ENCODE measurements at places on chromosomes 6 and 20.

DNA sequence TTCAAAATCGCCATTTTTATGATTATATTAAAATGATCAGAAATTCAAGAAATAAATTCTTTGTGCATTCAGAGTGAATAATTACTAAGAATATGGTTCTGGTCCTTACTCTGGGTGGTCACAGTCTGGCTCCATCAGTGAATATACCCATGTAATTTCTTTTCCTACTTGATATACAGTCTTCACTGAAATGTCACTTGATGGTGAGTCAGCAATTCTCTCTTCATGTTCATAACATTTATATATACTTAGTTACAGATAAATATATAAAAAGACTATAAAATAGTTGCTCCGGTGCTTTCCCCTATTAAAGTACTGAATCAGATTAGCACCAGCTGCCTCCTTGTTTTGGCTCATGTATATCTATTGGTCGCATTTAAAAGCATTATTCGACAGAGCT is 56.4 kb upstream of the MTRF1L start:
- DNase-seq, result no peak

DNA sequence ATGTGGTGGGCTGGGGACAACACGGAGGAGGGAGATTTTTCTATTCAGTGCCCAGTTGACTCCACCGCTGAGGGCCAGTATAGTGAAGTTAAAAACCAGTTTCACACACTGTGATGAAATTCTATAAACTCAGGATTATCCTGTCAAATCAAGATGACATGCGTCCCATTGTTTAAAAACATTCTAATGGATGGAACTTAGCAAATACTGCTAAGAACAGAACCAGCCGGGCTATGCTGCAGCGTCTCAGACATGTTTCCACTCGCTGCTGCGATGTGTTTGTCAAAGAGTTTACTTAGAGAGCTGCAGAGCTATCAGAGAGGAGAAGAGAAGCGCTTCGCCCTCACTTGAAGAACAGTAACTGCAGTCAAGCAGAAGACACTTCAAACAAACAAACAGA is 212.6 kb upstream of the FOXQ1 start:
- DNase-seq, result no peak

GRCh38 chr6:134585517-134585873 is 267.6 kb upstream of the SGK1 start:
- peak; percentile 4 for DNase-seq

- DNase-seq, result peak; percentile 89
These were observed 101.1 kb downstream of the LY86 start for GRCh38 chr6:6689400-6690143.

DNA sequence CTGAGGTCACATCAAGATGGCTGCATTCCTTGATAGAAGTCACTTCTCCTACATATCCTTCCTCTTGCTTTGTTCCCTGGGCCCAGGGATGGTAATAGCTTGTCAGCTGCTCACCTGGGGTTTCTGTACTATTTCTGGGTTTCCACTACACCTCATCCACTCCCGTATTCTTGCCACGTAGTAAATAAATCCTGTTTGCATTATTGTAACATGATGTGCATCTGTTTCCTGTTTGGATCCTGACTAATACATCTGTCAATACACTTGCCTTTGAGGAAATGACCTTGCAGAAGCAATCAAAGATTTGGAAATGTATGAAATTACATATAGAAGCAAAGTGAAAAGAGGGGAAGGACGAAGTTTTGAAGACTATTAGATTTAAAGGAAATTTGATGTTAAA is 619.0 kb downstream of the PHF3 start:
- DNase-seq, result no peak

DNA sequence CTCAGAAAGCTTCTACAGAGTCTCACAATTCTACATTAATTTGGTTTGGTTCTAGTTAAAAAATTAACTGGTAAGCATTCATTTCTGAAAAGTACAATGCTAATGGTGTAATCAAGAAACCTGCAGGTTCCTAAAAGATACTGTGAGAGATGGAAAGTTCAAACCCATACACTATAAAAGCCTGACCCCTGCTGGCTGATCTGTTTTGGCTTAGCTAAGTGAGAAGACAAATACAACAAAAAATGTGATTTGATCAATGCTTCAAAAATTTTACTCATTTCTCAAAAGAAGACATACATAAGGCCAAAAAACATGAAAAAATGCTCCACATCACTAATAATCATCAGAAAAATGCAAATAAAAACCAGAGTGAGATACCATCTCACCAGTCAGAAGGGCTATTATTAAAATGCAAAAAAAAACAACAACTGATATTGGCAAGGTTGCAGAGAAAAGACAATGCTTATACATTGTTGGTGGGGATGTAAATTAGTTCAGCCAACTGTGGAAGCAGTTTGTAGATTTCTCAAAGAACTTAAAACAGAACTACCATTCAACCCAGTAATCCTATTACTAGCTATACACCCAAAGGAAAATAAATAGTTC is 102.8 kb downstream of the MOXD1 start:
- DNase-seq, result peak; percentile 60

GRCh38 chr6:130943738-130944137 is 116.5 kb downstream of the SMLR1 start:
- no peak for DNase-seq

- DNase-seq, result no peak
These were observed 180.3 kb downstream of the HDGFL1 start for GRCh38 chr6:22749696-22750095.

GRCh38 chr20:32229251-32229747 is 21.6 kb downstream of the POFUT1 start:
- DNase-seq, result no peak

DNA sequence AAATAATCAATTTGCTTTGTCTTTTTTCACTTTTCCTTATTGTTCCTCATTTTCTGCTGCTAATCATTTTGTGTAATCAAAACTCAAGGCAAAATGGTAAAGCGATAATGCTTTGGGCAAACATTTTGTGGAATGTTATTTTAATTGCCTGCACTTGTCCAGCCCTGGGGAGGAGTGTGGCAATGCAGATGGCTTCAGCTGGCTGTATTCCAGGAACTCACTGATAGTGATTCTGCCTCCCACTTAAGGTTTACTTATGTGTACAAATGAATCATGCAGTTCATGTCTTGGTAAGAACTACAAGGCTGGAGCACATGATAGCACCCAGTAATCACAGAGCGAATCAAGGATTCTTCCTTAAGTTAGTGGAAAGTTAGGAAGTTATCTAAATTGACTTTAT is 107.8 kb downstream of the COL19A1 start:
- no peak for DNase-seq

DNA sequence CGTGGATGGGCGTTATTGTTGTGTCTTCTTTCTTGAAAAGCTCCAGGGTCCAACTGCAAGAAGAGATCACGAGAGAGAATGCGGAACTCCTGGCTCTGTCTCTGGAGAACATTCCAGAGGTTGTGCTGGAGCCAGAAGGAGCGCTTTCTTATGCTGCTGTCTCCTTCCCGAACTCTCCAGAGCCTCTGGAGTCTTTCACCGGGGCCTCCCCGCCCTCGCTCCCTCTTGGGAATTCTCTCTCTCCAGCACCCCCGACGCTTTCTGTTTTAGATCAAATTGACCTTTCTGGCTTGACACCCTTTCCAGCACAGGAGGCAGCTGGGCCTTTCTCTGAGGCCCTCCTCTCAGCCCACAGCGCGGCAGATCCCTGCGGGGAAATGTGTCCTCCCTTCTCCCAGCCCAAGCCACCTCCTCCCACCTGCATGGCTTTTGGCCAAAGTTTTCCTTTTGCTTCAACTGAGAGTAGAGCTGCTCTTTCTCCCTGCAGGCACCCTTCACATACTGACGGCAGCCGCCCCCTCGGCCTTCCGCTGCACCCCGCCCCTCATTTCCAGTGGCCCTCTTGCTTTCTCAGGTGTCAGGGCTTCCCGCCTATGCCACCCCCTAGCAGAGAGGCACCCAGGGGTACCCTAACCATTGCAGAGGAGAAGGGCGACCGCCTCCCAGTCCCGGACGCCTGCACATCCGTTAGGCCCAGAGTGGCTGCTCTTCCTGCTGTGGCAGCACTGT is 6.6 kb upstream of the CCR6 start:
- DNase-seq, result peak; percentile 3

DNA sequence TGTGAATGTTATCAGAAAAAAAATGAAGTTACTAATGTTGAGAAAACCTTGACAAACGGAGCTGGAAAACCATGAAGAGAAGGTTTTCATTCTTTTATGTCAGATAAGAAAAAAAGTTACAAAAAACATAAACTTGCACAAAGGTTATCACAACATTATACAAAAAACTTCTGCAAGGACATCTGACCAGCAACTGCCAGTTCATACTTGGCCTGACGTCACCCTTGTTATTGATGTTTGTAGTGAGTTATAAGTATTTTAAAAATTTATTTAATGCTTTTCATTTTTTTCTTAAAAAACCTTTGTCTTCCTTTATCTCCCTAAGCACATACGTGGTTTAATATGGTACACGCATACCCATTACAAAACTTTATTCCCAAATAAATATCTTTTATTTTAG is 16.3 kb downstream of the GSTA3 start:
- no peak for DNase-seq

DNA sequence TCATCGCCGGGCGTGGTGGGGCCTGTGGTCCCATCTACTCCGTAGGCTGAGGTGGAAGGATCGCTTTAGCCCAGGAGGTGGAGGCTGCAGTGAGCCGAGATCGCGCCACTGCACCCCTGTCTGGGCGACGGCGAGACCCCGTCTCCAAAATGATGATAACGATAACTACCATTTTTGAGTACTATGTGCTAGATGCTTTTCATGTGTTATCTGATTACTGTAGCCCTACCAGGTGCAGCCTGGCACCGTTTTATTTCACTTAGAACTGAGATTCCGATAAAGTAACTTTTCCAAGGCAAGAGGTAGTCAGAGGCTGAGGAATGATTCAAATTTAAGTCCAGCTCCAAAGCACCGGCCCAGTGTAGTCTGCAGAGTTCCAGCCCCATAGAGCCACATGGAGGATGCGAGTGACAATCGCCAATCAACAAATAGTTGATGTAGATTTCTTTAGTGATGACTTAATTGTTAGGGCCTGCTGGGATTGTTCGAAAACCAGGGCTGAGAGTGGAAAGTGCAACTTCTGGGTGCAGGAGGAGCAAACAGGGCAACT is 727 bp downstream of the ERMARD start:
- no peak for DNase-seq

DNA sequence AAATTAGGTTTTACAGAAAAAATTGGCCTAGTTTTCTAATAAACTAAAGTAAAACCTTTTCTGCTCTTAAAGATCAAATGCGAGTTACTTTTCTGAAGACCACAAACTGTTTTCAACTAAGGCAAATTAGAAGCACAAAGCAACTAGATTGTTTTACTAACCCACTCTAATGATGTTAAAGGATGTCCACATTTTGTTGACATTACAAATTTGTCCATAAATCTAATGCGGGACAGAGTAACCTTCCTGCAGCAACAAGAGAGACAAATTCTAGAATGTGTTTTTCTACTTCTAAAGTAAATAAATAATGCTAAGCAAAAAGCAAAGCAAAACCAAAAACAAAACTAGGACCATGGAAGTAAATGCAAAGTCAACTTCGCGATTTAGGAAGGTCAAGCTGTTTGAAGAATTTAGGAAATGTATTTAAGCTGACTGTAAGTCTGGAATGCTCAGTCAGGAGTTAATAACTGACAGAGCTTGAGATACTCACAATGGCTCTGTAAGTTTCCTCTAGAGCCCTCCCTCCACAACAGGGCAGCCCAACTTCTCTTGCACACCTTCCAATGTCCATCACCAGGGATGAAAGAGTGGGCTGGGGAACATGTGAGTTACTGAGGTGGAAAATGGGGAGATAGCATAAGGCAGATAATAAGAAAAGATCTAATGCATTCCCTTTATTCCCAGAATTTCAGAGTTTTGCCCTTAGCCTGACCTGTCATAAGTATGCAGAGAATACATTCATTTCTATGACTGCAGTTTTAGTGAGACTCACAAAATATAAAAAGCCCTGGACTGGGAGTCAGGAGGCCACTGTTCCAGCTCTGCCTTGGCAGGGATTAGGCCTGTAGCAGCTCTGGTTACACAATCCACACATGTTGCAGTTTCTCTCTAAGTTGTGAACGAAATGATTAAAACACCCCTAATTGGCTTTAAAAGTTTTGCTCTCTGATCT is 158.8 kb downstream of the FOXA2 start:
- DNase-seq, result no peak

DNA sequence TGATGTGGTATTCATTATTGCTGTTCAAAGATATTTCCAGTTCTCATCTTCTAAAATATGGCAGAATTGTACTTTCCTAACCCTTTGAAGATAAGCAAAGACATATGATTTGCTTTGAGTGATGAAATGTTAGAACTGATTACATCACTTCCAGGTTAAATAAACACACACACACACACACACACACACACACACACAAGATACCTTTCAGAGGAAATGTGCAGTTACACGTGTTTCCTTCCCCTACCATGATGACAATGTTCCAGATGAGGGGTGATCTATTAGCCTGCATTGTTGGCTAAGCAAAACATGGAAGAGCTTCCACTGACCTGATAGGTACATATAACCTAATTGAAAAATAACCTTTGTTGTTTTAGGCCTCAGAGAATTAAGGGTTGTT is 11.7 kb upstream of the FRK start:
- no peak for DNase-seq

- DNase-seq, result peak; percentile 99
These were observed 230.9 kb upstream of the SULF2 start for GRCh38 chr20:48015943-48016723.

DNA sequence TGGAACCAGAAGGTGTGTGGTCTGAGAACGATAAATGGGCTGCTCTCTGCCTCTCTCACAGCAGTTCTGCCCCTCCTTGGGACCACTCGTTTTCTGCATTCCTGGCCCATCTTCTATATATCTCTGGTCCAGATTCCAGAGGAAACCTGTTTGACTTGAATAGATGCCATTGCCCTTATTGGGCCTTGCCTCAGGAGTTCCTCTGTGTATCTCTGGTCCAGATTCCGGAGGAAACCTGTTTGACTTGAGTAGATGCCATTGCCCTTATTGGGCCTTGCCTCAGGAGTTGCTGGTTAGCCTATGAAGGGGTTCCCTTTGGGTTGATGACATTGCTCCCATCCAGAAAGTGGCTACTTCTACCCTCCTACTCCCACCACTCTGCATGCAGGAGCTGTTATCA is 189.4 kb downstream of the SLC16A10 start:
- DNase-seq, result no peak

- DNase-seq, result peak; percentile 35
These were observed 97.5 kb downstream of the AIG1 start for GRCh38 chr6:143158113-143158581.

- no peak for DNase-seq
These were observed 50.8 kb downstream of the BCAS4 start for GRCh38 chr20:50845566-50846215.
